ENCODE measurements at places on chromosomes 2 and 18.

- no peak for DNase-seq
These were observed 14.4 kb downstream of the GPR45 start for GRCh38 chr2:105255979-105256378.

- DNase-seq: no peak
These were observed 16.1 kb upstream of the FARP2 start for GRCh38 chr2:241339839-241340630.

GRCh38 chr2:197513915-197514314 is 2.0 kb upstream of the MOB4 start:
- no peak for DNase-seq

- DNase-seq: no peak
These were observed 153.0 kb upstream of the ITGA4 start for GRCh38 chr2:181304011-181304844.

- no peak for DNase-seq
These were observed 158.0 kb downstream of the CELF4 start for GRCh38 chr18:37407571-37407970.

DNA sequence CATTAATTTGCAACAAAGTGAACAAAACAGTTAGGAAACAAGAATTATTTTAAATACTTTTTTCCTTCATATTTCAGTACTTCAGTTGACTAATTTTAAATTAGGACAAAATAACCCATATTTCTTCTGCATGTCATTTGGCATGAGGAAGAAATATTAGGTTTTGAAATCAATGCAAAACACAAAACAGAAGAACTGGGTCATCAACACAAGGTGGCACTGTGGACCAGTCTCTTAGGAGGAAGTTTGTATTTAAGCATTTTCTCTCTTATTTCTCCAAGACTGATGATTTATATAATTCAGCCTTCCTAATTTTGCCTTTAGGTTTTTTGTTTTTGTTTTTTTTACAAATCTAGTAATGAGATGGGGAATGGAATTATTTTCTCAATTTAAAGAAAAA is 352.8 kb upstream of the KCNH7 start:
- DNase-seq: no peak

GRCh38 chr18:71075147-71075546 is 786.3 kb downstream of the SOCS6 start:
- no peak for DNase-seq
